RPMI7951 (cell line): ENCODE measurements at places on chromosomes 7 and 10. TPM values are rescaled to one million over a fixed set of nuclear protein-coding genes. Genes with fewer than 3 reads are reported as not detected.

ADCYAP1R1 gene
- 0.10 TPM in 1 of 2 replicates, not detected in the other for total RNA-seq

SUGCT gene
- 10.7 and 12.4 TPM in 2 replicates for total RNA-seq

MXI1 gene
- total RNA-seq = 9.0 and 11.1 TPM in 2 replicates

MKX gene
- 0.12 TPM in 1 of 2 replicates, not detected in the other for total RNA-seq

SPDYE9 gene
- total RNA-seq = not detected in 2 replicates

PSPH gene
- total RNA-seq = 82.3 and 98.0 TPM in 2 replicates

CNNM1 gene
- total RNA-seq = 1.4 and 2.2 TPM in 2 replicates

LZTS2 gene
- 20.3 and 29.7 TPM in 2 replicates for total RNA-seq

TAS2R40 gene
- total RNA-seq = not detected in 2 replicates

BAMBI gene
- 39.1 and 44.6 TPM in 2 replicates for total RNA-seq

ZCWPW1 gene
- total RNA-seq = 0.20 and 3.7 TPM in 2 replicates

NUTM2E gene
- total RNA-seq = not detected in 2 replicates

TUBAL3 gene
- total RNA-seq = 1.2 and 1.4 TPM in 2 replicates

ZNF12 gene
- 20.0 and 25.1 TPM in 2 replicates for total RNA-seq

EBF3 gene
- total RNA-seq = 2.5 and 3.0 TPM in 2 replicates

PRSS1 gene
- not detected in 2 replicates for total RNA-seq

ZNF487 gene
- 6.1 and 6.3 TPM in 2 replicates for total RNA-seq

PTN gene
- total RNA-seq = 26.4 and 40.4 TPM in 2 replicates

GIMAP7 gene
- total RNA-seq = not detected in 2 replicates

PNLIPRP3 gene
- total RNA-seq = not detected in 2 replicates

WNT8B gene
- not detected in 2 replicates for total RNA-seq

SFXN4 gene
- 12.0 and 26.6 TPM in 2 replicates for total RNA-seq
